ENCODE measurements at places on chromosomes 3 and 15.

- no peak for DNase-seq
Measured at GRCh38 chr15:87722941-87723691, 533.4 kb downstream of the NTRK3 start.

- no peak for DNase-seq
Measured at GRCh38 chr3:45182915-45183871, 37.0 kb upstream of the CDCP1 start.

- DNase-seq: no peak
Measured at GRCh38 chr3:197804511-197804910, 13.5 kb downstream of the LRCH3 start.

DNA sequence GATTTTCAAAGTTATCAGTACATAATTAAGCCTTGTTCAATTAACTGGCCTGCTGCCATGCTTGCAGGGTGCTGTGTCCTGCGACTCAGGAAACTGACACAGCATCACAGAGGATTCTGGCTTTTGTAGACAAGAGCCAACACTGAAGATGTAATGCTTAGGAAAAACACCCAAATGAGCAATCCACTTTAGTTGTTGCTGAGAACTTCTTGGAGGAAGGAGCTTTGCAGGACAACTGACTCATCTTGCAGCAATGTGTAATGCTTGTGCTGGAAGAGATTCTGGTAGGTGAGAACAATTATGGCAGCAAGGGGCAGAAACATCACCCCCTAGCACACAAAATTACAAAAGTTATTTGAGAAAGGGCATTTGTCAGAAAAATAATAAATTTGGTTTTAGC lies 67.6 kb downstream of the NLGN1 start:
- DNase-seq: no peak
